ENCODE measurements at places on chromosomes 2 and 18.

- no peak for DNase-seq
These were observed 29.2 kb downstream of the TMEM177 start for GRCh38 chr2:119708241-119708640.

GRCh38 chr2:96512341-96512740 lies 7.2 kb upstream of the NEURL3 start:
- DNase-seq, result no peak

DNA sequence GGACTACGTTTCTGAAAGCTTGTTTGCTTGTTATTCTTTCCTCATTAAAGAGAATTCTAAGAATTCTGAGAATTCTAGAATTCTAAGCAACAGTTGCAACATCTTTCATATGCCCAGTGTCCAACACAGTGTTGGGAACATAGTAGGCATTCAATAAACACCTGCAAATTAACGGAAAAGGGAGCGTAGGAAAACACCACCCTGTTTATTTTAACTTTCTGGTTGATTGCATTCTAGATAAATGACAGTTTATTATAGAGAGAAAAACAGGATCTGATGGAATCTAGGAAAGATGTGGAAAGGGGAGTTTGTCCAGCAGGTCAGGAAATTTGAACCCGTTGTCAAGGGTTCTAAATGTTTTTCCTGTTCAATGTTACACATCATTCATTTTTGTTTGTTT lies 24.2 kb upstream of the EFEMP1 start:
- no peak for DNase-seq

DNA sequence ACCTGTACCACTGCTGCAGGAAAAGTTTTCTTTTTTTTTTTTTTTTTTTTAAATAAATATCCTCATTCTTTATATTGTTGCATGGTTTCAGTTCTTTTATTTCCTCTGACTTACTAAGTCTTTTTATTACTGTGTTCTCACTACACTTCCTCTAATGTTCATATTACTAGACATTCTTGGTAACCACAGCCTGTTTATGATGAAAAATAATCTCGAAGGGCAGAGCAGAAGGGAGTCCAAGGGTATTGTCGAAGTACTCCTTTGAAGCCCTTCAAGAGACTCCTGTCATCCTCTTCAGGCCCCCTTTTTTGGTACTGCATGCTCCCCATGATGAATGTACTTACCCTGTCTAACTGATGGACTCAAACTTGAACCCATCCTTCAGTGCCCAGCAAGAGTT lies 61.2 kb downstream of the RND3 start:
- no peak for DNase-seq

DNA sequence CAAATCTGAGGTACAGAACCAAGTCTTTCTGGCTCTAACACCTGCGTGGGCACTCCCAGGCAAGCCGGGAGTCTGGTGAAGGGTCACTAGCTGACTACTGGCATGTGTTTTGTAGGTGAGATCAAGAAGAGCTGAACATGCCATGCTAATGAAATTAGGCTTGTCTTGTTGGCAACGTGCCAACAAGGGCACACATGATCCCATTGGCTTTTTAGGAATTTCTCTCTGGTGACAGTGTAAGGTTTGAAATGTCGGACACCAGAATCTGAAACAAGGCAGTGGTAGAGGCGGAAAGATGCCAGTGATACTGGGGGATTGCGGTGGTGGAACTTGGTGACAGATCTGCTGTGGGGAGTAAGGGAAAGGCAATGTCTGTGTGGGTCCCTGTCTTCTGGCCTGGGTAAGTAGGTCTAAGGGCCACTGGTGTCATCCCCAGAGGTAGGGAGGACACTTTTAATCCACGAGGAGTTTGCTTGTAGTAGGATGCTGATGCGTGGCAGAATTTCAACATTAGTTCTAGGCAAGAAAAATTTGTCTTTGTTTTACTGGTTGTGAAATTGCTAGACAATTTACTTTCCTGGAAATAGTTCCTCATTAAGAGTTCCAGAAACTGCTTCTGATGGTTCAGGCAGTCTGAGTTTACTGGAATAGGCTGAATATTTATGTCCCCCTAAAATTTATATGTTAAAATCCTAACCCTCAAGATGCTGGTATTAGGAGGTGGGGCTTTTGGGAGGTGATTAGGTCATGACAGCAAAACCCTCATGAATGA lies 52.6 kb upstream of the ACMSD start:
- no peak for DNase-seq

GRCh38 chr2:32688541-32688940 lies 60.7 kb downstream of the TTC27 start:
- no peak for DNase-seq

DNA sequence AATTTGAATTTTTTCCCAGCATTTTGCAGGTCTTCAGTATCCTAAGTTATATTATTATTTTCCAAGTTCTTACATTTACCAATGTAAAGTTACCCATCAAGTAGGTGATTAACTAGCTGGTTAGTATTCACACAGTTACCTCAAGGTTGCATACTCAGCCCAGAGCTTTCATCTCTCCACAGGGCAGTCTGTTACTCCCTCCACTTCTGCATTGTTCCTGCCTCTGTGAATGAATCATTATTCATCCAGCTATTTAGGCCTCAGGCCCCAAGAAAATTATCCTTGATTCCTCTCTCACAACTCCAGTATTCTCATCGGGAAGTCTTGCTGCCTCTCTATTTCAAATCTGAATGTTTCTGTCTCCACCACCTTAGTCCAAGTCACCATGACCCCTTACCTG lies 92.2 kb downstream of the SMC6 start:
- DNase-seq, result no peak

GRCh38 chr2:63679252-63679855 lies 90.6 kb downstream of the MDH1 start:
- DNase-seq, result no peak

- DNase-seq, result no peak
These were observed 134.7 kb downstream of the TPGS2 start for GRCh38 chr18:36693931-36694620.

DNA sequence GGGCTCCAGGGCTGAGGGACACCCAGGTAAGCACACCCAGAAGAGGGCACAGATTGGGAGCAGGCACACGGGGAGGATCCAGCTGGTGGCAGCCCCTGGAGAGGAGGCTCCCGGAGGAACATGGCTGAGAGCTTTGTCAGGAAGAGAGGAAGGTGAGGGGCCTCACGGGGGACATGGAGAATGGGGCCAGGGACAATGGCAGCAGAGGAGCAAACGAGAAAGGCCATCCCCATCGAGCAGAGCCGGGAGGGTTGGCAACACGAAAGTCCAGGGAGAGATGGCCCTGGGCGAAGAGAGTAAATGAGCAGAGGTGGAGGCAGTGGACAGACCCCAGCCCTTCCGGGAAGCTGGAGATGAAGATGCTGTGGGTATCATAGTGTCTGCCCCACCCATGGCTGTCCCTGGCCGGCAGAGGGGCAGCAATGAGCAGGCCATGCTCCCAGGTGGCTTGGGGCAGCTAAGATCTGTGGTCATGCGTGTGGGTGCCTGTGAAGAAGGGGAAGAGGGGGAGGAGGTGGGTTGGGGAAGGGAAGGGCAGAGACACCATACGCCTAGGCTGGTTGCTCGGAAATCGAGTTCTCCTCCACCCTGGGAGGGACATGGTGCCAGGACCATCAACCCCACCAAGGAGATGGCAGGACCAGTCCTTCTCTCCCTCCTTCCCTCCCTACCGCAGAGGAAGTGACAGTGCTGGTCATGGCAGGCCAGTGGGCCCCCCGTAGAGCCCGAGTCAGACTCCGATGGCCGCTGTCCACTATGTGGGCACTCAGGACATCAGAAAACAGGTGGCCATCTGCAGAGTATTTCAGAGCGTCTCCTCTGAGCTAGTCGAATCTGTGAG lies 191.7 kb downstream of the NDUFA10 start:
- no peak for DNase-seq

GRCh38 chr2:128445523-128445900 lies 126.8 kb upstream of the HS6ST1 start:
- DNase-seq, result no peak

- no peak for DNase-seq
These were observed 14.6 kb upstream of the ALPP start for GRCh38 chr2:232363784-232364615.
